ENCODE measurements at places on chromosomes 6 and 20.

GRCh38 chr20:48492715-48493070, 335.1 kb downstream of the PREX1 start:
- no peak for DNase-seq

GRCh38 chr6:122078481-122078880, 321.0 kb upstream of the HSF2 start:
- DNase-seq, result no peak

- DNase-seq, result no peak
Measured at GRCh38 chr6:161237176-161237575, 36.7 kb downstream of the AGPAT4 start.

DNA sequence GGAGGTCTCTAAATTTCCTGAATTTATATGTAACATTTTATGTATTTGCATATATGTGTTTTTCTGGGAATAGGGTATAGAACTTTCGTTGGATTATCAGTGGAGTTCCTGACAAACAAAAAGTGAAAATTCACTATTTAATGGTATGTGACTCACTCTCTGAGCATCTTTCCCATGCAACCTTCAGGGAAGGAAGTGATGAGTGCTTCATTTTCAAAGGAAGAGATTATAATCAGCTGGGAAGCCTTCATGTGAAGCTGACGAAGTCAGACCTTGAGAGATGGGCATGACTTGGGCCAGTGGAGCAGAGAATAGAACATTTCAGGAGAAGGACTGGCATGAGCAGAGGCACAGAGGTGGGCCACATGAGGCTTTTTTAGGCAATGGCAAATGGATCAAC, 72.7 kb downstream of the FAXC start:
- DNase-seq, result no peak

- peak; percentile 33 for DNase-seq
Measured at GRCh38 chr6:136647363-136647852, 97.2 kb upstream of the MAP7 start.

DNA sequence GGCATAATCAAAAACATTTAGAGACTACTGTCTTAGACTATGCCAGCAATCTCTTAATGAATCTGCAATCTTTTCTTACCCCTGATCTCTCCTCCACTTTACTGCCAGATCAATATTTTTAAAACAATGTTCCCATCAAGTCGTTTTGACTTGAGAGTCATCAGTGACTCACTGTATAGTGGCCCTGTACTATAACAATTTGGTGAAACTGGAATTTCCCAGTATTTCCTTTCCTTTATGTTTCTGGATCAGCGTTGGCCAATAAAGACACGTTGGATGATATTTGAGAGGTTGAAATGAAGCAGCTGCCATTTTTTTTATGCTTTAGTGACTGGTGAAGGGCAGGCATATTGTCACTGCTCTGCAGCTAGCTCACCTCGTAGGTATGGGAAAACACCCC, 10.1 kb upstream of the SMIM13 start:
- no peak for DNase-seq

- DNase-seq, result no peak
Measured at GRCh38 chr20:44166008-44166407, 21.0 kb downstream of the JPH2 start.

- DNase-seq, result no peak
Measured at GRCh38 chr6:144170044-144170443, 19.7 kb downstream of the STX11 start.

GRCh38 chr6:142749556-142749955, 195.4 kb downstream of the HIVEP2 start:
- no peak for DNase-seq

- DNase-seq, result no peak
Measured at GRCh38 chr20:59643615-59644061, 39.3 kb downstream of the PHACTR3 start.

GRCh38 chr6:11634948-11635347, 97.4 kb downstream of the TMEM170B start:
- no peak for DNase-seq

DNA sequence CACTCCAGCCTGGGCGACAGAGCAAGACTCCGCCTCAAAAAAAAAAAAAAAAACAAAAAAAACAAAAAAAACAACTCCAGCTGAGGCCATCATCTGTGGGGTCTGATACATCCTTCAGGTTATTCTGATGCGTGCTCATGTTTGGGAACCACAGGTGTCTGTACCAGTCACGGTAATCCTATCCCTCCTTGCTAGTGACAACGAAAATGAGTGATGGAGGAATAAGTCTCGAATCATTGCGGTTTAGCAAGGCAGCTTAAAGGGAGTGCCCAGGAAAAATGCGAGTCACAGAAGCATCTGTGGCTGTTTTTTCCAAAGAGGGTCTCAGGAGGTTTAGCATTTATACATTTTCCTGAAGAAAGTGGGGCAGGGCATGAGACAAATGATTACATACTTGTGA, 48.8 kb downstream of the MCUR1 start:
- no peak for DNase-seq

DNA sequence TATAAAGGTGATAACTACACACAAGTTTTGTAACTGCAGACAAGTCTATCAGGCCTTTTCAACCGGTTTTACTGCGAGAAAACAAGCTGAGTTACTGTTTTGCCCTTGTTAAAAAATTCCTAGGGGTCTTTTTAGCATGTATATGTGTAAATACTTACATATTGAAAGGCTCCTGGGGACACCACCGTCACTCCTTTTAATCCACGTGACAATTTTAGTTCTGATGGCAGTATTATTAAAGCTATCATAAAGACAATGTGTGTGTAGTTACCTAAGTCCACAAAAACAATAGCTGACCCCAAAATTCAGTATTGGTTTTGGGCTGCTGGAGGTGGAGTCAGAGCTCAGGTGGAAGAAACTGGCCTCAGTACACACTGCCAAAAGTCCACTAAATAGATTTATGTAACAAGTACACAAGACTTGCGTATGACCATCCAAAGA, 41.3 kb upstream of the HFE start:
- DNase-seq, result no peak

GRCh38 chr20:13068336-13068735, 59.6 kb downstream of the SPTLC3 start:
- DNase-seq, result no peak

DNA sequence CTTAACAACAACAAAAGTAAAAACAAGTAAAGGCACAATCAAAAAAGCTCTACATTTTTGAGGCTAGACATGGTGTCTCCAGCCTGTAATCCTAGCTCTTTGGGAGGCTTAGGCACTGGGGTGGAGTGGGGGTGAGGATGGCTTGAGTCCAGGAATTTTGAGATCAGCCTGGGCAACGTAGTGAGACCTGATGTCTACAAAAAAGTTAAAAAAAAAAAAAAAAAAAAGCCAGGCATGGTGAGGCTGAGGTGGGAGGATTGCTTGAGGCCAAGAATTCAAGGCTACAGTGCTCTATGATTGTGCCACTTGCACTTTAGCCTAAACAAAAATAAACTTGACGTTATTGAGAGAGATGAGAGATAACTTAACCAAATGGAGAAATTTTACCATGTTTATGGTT, 60.1 kb downstream of the QKI start:
- no peak for DNase-seq

DNA sequence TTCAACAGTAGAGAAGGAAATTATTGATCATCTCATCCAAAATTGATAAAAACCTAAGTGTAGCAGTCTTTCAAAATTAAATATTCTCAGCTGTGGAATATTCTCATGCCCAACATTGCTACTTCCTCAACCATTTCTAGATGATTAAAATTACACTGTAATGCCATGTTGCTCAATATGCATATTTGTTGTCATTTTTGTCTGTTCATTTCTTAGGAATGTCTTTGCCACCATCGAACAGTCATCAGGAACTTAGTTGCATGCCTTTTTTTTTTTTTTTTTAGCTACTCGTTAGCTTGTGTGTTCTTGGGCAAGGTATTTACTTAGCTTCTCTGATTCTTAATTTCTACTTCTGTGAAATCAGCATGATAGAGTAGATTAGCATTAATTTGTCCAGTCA, 188.6 kb downstream of the DTNBP1 start:
- DNase-seq, result no peak

DNA sequence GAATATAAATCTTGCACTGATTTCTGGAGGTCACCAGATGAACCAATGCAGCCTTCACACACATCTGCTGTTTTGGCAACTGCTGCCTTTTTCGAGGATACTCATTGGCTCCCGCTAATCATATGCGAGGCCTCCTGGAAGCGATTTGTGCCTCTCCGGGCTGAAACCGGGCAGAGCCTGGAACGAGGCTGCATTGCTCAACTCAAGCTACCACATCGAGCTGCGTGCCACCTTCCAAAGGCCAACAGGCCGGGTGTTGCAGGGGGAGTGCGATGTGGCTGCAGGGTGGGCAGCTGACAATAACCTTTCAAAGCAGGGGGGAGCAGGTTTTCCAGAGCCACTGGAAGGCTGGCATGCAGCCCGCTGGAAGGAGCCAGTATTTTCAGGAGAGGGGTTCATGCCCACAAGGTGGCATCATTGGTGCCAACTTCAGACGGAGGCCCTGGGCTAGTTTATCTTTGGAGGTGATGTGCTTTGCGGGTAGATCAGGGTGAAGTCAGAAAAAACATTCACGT, 122.6 kb upstream of the IFNGR1 start:
- peak; percentile 57 for DNase-seq

- no peak for DNase-seq
Measured at GRCh38 chr20:11502061-11502460, 415.6 kb upstream of the BTBD3 start.

DNA sequence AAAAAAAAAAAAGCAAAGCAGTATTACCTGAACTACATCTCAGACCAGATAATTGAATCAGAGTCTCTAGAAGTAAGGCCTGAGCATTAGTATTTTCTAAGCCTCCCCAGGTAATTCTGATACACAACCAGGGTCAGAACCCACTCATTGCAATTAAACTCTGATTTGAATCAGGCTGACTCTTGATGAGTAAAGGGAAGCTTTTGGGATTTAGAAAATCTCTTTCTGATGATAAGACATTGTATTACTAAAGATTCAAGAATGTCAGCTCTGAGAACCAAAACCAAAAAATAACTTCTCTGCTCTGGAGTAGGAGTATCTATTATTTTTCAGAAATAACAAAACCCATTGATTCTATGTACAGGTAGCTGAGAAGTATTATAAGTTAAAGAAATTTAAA, 100.1 kb upstream of the COL21A1 start:
- DNase-seq, result no peak

DNA sequence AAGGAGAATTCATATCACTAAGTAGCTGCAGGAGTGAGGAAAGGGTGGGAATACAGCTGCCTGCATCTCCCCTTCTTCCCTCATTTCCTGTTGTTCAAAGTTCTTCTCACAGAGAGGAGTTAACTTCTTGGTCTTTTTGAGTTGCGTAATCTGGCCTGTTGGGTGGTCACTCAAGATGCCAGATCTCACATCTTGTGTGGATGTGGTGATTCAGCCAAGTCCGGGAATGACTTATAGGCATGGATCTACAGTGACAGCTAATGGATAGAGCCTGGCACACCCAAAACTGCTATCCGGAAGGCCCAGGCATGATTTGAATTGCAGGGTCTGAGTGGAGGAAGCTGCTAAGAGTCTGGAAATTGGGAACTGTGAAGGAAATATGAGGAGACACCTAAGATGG, 100.2 kb upstream of the SLC35B3 start:
- DNase-seq, result no peak

GRCh38 chr6:25064006-25064405, 128.2 kb upstream of the RIPOR2 start:
- no peak for DNase-seq

- no peak for DNase-seq
Measured at GRCh38 chr6:79170959-79171358, 63.5 kb downstream of the HMGN3 start.

- DNase-seq, result no peak
Measured at GRCh38 chr6:11211254-11211653, 21.2 kb downstream of the NEDD9 start.

DNA sequence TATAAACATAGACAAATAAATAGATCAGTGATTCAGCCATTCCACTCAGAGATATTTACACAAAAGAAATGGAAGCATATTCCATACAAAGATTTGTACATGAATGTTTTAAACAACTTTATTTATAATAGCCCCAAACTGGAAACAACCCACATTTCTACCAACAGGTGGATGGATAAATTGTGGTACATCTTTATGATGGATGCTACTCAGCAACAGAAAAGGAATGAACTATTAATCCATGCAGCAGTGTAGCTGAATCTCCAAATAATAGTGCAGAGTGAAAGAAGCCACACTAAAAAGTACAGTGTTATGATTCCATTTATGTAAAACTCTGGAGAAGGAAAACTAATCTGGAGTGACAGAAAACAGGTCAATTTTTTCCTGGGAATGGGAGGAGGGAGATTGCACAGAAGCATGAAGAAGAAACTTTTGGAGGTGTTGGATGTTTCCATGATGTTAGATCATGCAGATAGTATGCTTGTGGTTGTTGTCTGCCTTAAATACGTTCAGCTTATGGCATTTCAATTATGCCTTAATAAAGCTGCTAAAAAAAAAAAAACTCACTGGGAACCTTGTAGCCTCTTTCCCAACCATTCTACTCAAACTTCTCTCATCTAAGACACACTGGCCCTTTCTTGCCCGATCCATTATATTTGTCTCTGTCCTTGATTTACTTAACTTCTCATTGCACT, 100.9 kb downstream of the PPP1R14C start:
- DNase-seq, result no peak

DNA sequence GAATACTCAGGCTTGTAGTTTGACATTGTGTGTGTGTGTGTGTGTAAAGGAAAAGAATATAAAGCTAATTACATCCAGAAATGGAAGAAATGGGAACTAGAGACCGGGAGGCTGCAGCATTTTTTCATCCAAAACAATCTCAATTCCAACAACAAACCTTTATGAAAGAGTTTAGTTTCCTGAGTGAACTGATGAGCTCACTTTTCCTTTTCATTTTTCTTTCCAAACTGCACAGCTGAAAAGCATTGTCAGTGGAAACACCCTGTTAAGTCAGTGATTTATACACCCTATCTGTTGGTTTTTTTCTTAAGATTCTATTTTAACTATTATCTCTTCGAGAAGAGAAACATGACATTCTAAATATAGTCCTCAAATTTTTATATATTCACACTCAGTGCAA, 130.9 kb downstream of the RFPL4B start:
- no peak for DNase-seq

DNA sequence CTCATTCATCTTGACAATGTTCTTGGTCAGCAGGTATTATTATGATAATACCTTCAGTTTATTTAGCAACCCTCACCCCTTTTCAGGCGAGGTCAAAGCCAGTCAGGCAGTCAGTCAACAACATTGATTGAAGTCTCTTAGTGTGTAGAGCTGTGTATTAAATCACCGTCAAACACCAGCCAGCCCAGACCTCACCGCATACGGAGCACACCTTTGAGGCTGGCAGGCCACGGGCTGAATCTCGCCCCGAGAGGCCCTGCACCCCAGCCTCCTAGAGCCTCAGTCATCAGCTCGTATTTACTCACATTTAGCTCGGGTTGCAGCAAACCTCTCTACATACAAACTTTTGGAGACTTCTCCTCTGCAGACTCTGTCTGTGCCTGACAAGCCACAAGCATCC, 36.0 kb upstream of the FOXA2 start:
- DNase-seq, result no peak

DNA sequence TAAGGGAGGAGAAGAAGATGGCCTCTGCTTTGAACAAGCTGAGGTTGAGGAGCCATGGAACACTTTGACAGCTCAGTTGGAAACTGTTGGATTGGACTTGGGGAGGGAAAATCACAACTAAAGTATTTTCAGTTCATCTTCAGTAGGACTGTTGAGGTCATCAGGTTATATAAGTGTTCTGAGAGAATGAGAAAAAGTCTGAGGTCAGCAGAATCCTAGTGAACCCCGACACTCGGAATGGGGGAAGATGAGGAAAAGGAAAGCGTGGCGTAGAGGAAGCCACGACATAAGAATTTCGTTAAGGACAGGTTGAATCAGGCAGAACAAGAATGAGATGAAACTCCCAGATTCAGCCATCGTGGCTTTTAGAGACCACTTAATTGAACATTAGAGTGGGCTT, 4.0 kb upstream of the TRAM2 start:
- no peak for DNase-seq

Data from CD4-positive, alpha-beta T cell treated with Interferon gamma for 1 hour (primary cell).